ENCODE measurements at places on chromosomes 16 and 17.

DNA sequence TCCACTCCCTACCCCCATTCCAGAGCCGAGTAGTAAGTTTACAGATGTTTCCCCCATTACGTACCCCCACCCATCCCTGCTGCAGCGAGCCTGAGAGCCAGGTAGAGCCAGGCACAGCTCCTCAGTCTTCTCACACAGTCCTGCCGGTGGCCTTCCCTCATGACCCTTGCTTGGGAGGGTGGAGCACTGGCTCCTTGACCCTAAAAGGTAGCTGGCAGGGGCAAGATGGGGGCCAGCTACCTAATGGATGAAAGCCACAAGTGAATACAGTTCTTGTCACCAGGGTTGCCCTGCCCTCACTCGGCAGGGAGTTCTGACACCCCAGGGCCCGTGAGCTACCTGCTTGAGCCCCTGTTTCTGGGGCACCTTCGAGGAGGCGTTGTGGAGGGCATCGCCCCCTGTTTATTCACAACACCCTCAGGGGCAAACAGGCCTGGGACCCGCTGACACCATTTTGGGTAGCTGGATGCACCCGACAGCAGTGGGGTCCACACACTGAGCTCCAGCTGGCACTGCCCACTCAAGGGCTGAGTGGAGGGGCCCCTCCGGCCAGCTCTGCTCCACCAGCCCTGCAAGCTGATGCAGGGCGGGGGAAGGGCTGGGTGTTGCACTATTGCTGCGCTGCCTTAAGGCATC is 22.2 kb downstream of the ADAM11 start:
- no peaks in the 10 kb centered on the region for H3K4me1 ChIP-seq
- H3K4me3 ChIP-seq = no peak overlapping the region
- no peak for DNase-seq

DNA sequence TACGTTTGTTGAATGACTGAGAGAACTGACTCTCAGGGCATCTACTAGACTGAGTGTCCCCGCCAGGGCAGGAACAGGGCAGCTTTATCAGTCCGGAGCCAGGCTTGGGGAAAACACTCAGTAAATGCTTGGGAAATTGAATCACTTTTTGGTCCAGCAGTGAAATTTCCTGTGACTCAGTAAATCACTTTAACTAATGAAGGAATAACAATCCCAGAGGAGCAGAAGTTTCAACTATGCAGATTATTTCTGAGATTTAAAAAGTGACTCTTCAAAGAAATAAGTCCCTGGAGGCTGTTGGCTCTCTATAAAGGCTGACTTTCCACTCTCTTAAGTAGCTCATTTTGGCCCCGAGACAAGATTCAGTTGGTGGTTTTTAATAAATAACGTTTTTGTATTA is 101.8 kb downstream of the FOXL1 start:
- H3K27ac ChIP-seq = no peak overlapping the region
- no peak for DNase-seq
- no peaks in the 10 kb centered on the region for H3K4me1 ChIP-seq
- H3K27me3 ChIP-seq = peaks cover 13% of the 10 kb centered on the region

DNA sequence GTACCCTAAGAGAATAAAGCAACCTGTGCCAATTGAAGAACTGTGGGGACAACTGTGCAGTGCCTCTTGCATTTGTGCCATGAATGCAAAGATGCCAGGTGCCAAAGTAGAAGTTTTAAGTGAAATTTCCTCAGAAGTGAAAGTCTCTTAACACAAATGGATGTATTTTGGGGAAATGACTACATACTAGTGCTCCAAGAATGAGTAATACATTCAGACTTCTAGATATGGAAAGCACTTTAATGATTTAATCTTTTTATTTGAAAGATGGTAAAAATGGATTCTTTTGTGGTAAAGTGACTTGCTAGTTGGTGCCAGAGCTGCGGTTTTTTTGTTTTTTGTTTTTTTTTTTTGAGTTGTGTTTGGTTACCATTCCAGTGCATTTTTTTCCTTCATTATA is 15.0 kb downstream of the UTP18 start:
- H3K27me3 ChIP-seq = no peaks in the 10 kb centered on the region
- DNase-seq = no peak
- peaks cover 16% of the 10 kb centered on the region for H3K4me1 ChIP-seq
- H3K27ac ChIP-seq = no peak overlapping the region
- peaks cover 53% of the 10 kb centered on the region for H3K36me3 ChIP-seq

DNA sequence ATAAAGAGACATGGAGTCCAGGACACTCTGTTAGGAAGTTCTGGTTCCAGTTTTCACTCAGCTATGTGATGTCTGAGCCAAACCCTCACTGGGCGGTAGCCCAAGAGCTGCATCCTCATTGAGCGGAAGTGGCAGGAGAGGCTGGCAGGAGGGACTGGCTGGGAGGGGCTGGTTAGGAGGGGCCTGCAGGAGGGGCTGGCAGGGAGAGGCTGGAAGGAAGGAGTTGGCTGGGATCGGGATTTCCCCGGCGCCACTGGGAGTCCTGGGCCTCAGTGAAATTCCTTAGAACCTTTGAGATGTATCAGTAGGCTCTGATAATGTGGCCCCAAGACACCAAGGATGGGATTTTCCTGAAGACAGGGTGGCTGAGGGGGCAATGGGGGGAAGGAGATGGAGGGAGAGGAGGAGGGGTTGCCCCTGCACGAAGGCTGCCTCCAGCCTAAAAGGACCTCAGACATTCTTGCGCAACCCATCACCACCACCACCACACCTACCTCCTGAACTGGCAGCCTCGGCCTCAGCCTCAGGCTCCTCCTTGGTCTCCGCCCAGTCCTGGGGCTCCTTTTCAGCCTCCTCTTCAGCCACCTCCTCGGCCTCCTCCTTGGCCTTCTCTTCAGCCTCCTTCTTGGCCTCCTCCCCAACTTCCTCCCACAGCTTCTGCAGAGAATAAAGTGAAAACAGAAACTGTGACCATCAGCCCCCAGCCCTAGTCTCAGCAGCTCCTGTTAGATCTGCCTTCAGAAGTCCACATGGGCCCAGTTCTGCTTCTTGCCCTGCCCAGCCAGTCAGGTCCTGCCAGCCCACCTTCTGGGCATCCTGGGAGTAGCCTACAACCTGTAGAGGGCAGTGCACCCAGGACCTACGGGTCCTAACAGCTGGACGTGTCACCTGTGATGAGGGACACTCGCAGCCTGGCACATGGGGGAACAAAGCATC is 31.7 kb downstream of the CNGB1 start:
- no peak for DNase-seq
- no peak overlapping the region for H3K27ac ChIP-seq
- peaks cover 22% of the 10 kb centered on the region for H3K4me1 ChIP-seq
- H3K27me3 ChIP-seq = no peaks in the 10 kb centered on the region
- no peak overlapping the region for H3K4me3 ChIP-seq

- no peaks in the 10 kb centered on the region for H3K27me3 ChIP-seq
- H3K36me3 ChIP-seq = peaks cover 6% of the 10 kb centered on the region
- DNase-seq = no peak
- no peak overlapping the region for H3K27ac ChIP-seq
These were observed 919 bp downstream of the N4BP1 start for GRCh38 chr16:48608871-48609651.

DNA sequence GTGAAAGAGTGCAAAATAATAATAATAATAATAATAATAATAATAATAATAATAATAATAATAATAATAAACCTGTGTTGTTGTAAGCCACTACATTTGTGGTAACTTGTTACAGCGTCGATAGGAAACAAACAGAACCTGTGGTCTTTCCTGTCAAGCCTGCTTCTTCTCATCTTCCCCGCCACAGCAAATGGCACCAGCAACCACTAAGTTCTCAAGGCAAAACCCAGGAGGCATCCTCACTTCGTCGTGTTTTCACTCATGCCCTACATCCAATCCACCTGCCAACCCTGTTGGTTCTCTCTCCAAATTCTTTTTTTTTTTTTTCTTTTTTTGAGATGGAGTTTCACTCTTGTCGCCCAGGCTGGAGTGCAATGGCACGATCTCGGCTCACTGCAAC is 34.2 kb downstream of the ITGAE start:
- H3K4me1 ChIP-seq = peaks cover 69% of the 10 kb centered on the region
- peak overlapping the region; percentile 80 for H3K4me3 ChIP-seq
- DNase-seq = peak; percentile 73
- H3K27me3 ChIP-seq = no peaks in the 10 kb centered on the region
- H3K36me3 ChIP-seq = no peaks in the 10 kb centered on the region
- H3K27ac ChIP-seq = peak overlapping the region; percentile 97

DNA sequence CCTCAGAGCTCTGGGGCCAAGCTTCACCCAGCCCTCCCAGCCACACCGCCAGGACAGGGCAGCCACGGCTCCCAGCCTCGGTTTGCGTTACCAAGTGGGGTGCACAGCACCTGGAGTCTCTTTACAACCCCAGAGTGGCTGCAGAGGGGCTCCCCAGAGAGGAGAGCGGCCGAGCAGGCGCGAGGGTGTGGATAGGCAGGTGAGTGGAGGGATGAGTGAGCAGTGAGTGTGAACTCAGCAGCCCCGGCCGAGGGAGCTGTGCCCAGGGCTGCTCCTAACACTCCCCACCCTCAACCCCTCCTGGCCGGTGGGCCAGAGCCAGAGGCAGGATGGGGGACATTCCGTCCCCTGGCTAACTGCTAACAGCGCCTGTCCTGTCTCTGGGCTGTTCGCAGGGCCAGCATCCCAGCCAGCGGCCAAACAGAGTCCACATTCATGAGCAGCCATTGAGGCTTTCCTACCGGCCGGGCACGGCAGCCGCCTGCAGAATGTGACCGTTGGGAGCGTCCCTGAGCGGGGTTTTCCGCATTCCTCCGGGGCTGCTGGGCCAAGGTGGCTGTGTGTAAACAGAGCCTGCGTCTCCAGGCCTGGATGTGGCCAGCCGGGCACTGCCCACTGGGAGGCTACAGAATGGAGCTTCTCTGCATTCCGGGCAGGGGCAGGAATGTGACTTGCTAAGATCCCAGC is 5.3 kb downstream of the ZNF469 start:
- peaks cover 18% of the 10 kb centered on the region for H3K27me3 ChIP-seq
- H3K4me3 ChIP-seq = no peak overlapping the region
- H3K27ac ChIP-seq = no peak overlapping the region
- no peaks in the 10 kb centered on the region for H3K36me3 ChIP-seq
- no peak for DNase-seq

DNA sequence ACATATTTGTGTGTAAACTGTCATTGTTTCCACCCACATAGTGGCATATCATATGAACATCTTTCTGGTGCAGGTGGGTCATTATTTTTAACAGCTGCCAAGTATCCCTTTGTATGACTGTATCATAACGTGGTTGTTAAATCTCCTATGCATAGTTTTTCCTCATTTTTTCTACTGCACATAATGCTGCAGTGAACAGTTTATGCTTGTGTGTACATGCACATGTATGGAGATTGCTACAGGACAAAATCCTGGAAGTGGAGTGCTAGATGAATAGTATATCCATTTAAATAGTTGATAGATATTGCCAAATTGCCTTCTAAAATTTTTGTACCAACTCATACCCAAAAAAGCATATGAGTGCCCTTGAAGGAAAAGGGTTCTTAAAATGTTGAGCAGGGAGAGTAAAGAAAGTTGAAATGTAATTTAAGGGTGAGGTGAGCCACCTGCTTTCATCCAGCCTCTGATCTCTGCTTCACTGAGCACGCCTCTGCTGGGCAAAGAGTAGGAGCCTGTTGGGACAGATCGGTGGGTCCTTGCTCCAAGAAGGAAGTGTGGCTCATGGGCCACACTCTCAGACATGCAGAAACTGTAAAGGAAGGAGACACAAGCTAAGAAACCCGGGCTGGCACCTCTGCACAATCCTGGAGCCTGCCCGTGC is 55.3 kb downstream of the HLF start:
- no peak overlapping the region for H3K27ac ChIP-seq
- H3K27me3 ChIP-seq = peaks cover 2% of the 10 kb centered on the region
- no peak overlapping the region for H3K4me3 ChIP-seq
- no peaks in the 10 kb centered on the region for H3K4me1 ChIP-seq
- H3K36me3 ChIP-seq = no peaks in the 10 kb centered on the region

- H3K27me3 ChIP-seq = peaks cover 42% of the 10 kb centered on the region
- H3K4me3 ChIP-seq = no peak overlapping the region
- DNase-seq = no peak
- no peaks in the 10 kb centered on the region for H3K36me3 ChIP-seq
These were observed 38.4 kb downstream of the HNF1B start for GRCh38 chr17:37706446-37706845.

DNA sequence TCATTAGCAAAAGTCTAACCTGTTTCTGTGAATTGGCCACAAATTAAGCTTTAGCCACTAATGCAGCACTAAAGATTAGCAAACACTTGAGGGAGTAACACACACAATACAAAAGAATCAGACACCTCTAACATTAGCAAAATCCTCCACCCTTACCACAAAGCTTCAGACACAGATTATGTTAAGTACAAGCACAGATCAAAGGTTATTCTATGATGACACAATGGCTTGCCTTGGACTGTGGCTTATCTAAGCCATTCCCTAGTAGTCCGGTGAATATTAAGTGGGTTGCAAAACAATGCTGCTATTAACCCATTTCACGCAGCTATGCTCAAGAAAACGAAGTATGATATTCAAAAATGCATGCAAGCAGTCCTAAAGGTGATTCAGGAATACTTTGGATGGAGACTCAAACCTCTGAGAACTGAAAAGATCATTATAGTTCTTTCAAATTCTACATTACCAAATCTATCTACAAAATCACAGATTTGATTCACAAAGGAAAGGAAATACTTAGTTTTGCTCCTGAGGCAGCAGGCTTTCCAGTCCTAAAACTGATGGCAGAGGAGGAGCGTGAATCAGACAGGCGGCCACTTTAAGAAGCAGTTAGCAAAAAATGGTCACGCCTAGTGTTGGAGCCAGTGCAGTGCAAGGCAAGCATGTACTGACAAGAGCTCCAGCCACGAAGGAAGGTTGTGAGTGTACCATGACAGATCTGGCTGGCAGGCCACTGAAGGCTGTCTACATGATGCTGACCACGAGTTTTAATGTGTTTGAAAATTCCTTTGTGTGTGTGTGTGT is 67.2 kb downstream of the PARN start:
- no peaks in the 10 kb centered on the region for H3K27me3 ChIP-seq
- H3K27ac ChIP-seq = no peak overlapping the region
- no peaks in the 10 kb centered on the region for H3K36me3 ChIP-seq

- no peak overlapping the region for H3K4me3 ChIP-seq
- H3K4me1 ChIP-seq = no peaks in the 10 kb centered on the region
- no peaks in the 10 kb centered on the region for H3K36me3 ChIP-seq
- no peak for DNase-seq
- peaks cover 2% of the 10 kb centered on the region for H3K27me3 ChIP-seq
These were observed 56.3 kb upstream of the IL34 start for GRCh38 chr16:70589998-70590471.

Data from natural killer cell treated with Interleukin-12 subunit alpha and Interleukin-12 subunit beta and Interleukin-15 and Interleukin-18, amount 100 ng/mL, for 72 hours (primary cell).